WTC11 (cell line): ENCODE measurements at places on chromosomes 2 and 18. TPM values are rescaled to one million over a fixed set of nuclear protein-coding genes. Genes with fewer than 3 reads are reported as not detected.

GRCh38 chr2:25388491-25388890, 46.8 kb upstream of the DNMT3A start:
- no peak for DNase-seq

DNA sequence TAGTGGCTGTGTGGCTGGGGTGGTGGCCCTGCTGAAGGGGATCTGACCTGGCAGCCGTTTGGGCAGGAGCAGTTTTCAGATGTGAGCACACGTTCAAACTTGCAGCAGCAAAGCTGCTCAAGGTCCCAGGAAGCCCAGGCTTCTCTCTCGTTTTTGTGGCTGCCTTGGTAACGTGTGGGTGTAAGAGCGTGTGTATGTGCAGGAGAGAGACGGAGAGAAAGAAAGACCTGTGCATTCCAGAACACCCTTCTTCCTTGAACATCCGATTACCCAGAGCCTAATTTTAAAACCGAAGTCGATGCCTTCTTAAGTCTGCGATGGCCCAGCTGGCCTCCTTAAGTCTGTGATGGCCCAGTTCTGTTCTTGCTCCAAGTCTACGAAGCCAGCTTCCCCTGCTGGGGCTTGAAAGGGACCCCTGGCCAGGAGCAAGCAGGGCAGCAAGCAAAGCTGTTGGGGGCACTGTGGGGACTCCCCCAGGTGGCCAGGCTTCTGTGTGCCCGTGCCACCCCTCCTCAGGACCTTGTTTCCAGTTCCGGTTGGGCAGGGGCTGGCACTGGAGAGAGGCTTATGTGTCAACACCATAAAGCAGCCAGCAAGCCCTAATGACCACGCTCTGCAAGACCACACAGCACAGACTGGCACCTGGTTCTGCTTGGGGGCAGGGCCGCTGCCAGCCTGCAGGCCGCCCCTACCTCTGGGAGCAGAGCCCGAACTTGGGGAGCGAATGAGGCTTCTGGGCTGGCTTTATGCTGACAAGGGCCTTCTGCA, 55.8 kb upstream of the ALPP start:
- no peak for DNase-seq

GRCh38 chr2:234565842-234566619, 69.2 kb upstream of the ARL4C start:
- no peak for DNase-seq

GRCh38 chr2:136254681-136255080, 136.7 kb upstream of the CXCR4 start:
- DNase-seq: no peak

DNA sequence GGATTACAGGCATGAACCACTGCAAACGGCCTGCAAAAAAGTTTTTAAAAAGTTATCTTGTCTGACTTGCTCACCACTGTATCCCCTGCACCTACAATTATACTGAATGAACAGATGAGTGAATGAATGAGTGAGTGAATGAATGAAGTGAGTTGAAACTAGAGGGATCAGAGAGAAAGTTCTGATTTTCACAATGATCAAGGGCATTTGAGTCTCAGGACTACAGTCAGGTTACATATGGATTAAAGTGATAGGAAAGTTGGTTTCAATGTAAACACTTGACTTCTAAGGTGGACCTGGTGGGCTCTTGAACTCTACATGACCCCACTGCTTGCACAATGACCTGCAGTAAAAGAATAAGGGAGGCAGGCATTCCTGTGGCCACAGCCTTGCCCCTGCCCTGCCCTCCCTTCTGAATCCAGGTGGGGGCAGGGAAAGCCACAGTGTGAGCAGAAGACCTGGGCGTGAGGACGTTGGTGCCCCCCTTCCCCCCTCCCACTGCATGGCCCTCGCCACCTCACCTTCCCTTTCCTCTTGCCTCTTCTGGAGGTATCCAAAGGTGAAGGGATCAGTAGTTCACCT, 10.7 kb downstream of the C2orf80 start:
- DNase-seq: peak; percentile 24

- DNase-seq: no peak
Observed at GRCh38 chr2:66494708-66495107, 59.8 kb downstream of the MEIS1 start.

DNA sequence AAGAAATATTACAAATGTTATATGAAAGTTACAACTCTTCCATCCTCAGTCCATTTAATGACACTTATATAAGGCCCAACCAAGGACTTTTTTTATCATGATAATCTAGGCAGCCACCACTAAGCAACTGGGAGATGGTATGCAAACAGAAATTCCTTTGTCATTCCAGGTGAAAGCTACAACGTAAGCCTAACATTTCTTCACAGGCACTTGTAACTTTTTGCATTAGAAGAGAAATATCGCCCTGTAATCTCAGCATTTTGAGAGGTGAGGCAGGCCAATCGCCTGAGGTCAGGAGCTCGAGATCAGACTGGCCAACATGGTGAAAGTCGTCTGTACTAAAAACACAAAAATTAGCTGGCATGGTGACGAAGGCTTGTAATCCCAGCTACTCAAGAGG, 581.2 kb upstream of the SLC8A1 start:
- no peak for DNase-seq

The HOXD1 gene
- 0.14 to 0.22 TPM in 2 of 3 replicates, not detected in the other for total RNA-seq

- no peak for DNase-seq
Observed at GRCh38 chr18:25815659-25816058, 274.8 kb downstream of the SS18 start.

The SERTAD2 gene
- 7.9 to 8.0 TPM (median 7.9 TPM) in 3 replicates for total RNA-seq

DNA sequence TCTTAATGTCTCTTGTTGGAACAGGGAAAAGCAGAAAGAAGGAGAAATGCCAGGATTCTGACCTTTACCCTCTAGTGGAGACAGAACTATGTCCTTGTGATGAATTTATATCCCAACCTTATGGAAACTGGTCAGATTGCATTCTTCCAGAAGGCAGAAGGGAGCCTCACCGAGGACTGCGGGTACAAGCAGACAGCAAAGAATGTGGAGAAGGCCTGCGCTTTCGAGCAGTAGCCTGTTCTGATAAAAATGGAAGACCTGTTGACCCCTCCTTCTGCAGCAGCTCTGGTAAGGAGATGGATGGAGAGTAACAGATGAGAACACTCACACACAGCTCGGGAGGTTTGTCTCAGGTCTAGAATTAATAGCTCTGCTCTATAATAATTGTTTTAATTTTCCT, 552.7 kb upstream of the HNMT start:
- DNase-seq: no peak

- no peak for DNase-seq
Observed at GRCh38 chr2:41326851-41327250, 721.0 kb upstream of the PKDCC start.

The LYPD6B gene
- 1.6 to 1.9 TPM (median 1.8 TPM) in 3 replicates for total RNA-seq

The DES gene
- 1.6 to 3.5 TPM (median 2.8 TPM) in 3 replicates for total RNA-seq

The NT5C1B gene
- not detected in 3 replicates for total RNA-seq

The POTEI gene
- 2.2 to 3.2 TPM (median 2.7 TPM) in 3 replicates for total RNA-seq

- DNase-seq: peak; percentile 94
Observed at GRCh38 chr2:96507957-96508520, 2.9 kb upstream of the NEURL3 start.

- DNase-seq: no peak
Observed at GRCh38 chr2:229071292-229071976, 199.7 kb downstream of the PID1 start.

GRCh38 chr2:196925768-196926561, 542 bp downstream of the PGAP1 start:
- DNase-seq: peak; percentile 35

DNA sequence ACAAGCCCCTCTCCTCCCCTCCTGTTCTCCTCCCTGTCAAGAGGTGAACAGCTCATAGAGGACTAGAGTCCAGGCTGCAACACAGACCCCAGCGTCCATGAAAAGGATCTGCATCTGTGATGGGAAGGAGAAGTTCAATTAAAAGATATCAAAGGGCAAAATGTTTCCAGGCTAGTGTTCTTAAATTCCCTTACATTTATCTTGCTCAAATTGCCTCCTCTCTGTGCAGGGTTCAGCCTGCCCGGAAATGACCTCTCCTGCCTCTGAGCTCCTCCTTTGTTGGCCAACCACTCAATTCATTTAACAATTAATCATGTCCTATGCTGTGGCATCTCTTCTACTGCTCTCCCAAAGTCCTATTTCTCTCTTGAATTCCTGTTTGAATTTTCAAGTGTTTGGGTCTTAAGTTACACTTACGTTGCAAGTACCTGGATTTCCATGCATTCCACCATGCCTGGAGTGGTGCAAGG, 105.3 kb downstream of the TSN start:
- no peak for DNase-seq

The CLEC4F gene
- not detected in 3 replicates for total RNA-seq

The ZNF142 gene
- total RNA-seq: 25.1 to 33.5 TPM (median 28.7 TPM) in 3 replicates

GRCh38 chr2:182187130-182187529, 201.5 kb downstream of the PPP1R1C start:
- DNase-seq: no peak

GRCh38 chr2:236262238-236262637, 2.0 kb downstream of the ASB18 start:
- no peak for DNase-seq

The NEDD4L gene
- total RNA-seq: 60.9 to 88.0 TPM (median 69.3 TPM) in 3 replicates

The VIL1 gene
- total RNA-seq: 2.9 to 3.8 TPM (median 3.0 TPM) in 3 replicates

- peak; percentile 62 for DNase-seq
Observed at GRCh38 chr2:11744631-11745394, 1.6 kb upstream of the LPIN1 start.

DNA sequence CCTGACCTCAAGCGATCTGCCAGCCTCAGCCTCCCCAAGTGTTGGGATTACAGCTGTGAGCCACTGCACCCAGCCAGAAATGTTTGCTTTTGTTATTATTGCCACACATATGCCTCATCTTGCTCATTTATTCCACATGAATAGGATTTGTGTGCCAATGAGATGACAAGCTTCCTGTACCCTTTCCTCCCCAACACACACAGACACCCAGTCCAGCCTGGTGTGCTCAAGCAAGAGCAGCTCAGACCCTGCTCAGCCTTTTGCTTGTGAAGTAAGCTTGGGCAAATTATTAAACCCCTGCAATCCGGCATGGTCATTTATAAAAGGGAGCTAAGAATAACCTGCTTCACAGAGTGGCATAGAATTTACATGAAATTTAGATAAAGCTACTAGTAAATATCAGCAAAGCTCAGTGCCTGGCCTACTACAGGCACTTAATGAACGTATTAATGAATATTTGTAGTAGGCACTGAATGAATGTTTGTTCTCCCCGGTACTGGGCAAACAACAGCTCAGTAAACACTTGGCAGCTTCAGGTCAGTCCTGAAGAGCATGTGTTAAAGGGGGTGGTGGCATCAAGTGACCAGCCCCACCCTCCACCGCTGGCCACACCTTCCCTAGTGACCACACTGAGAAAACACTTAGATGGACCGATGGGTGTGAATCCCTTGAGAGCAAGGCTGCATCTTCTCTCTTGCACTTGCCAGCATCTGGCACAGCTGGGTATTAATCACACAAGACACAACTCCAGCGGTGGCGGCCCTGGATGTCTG, 280.2 kb downstream of the SRBD1 start:
- no peak for DNase-seq

DNA sequence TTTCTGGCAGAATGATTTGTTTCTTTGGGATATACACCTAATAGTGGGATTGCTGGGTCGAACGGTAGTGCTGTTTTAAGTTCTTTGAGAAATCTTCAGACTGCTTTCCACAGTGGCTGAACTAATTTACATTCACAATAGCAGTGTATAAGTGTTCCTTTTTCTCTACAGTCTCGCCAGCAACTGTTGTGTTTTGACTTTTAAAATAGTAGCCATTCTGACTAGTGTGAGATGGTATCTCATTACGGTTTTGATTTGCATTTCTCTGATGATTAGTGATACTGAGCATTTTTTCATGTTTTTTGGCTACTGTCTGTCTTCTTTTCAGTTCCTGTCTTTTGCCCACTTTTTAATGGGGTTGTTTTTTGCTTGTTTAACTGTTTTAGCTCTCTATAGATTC, 306.2 kb downstream of the KIAA1328 start:
- DNase-seq: no peak

The CCDC148 gene
- 1.7 to 2.1 TPM (median 1.9 TPM) in 3 replicates for total RNA-seq

DNA sequence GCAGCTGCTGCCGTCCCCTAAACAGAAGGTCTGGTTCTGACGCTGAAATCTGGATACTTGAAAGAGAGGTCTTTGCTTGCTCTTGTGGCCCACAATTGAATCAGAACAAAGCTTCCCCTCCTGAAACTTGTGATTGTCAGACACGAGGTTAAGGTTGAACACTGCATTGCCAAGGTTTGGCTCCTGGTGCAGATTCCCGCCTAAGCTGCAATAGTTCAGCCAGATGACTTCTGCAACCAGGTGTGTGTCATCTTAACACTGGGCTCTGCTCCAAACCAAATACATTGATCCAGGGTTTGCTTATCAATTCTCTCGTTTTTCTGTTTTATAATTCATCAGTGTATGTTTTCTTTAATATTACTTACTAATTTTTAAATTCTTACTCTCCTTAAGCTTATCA, 14.6 kb downstream of the GKN1 start:
- no peak for DNase-seq

- DNase-seq: peak; percentile 47
Observed at GRCh38 chr2:62362561-62362960, 143.4 kb downstream of the TMEM17 start.

GRCh38 chr2:85257970-85258605, 69.7 kb downstream of the TGOLN2 start:
- no peak for DNase-seq

- no peak for DNase-seq
Observed at GRCh38 chr2:181823405-181823804, 68.1 kb upstream of the ITPRID2 start.

The CAVIN2 gene
- 0.14 to 0.28 TPM (median 0.27 TPM) in 3 replicates for total RNA-seq

DNA sequence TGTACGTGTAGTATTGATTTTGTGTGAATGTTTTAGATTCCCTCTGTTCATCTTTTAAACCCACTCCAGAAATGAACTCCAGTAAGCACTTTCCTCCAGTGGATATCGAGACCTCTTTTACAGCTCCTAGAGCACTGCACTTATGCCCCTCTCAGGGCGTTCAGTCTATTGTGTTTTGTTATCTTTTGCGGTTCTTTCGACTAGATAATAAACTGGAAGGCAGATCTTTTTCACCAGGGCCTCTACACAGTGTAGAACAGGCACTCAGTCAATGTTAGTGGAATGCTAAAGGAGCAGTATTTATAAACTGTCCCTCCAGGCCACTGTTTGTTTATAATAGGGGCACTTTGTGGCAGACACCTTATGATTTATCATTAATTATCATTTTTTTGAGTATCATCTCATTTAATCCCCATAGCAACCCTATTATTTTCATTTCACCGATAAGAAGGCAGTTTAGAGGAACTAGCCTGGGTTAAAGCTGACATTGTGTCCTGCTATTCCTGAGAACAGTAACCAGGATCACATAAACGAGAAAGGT, 742 bp upstream of the SOS1 start:
- no peak for DNase-seq

The MROH2A gene
- 0.16 TPM in 1 of 3 replicates, not detected in the others for total RNA-seq

DNA sequence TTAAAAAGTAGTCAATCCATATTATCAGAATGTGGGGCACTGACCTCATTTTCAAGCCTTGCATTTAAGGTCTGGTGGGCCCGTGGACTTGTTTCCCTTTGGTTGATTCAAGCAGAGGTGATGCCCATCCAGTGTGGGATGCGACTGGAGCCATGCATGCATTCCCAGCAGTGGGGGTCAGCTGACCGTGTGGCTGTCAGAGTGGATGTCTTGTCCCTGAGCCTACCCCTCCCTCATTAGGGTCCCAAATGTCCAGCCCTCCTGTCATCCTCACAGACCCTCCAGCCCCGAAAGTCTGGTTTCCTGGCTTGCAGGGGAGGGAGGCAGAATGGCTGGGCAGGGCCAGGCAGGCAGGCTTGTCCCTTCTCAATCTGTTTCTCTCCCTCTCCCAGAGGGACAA, 67.3 kb upstream of the SH3RF3 start:
- no peak for DNase-seq

The IL1RL1 gene
- 0.05 TPM in 1 of 3 replicates, not detected in the others for total RNA-seq

GRCh38 chr2:102558463-102558862, 60.9 kb upstream of the SLC9A2 start:
- DNase-seq: no peak
